NCI-H2227 treated with DMSO at 0.1 percent for 48 hours (cell line): ENCODE measurements at places on chromosomes 2 and 18.

DNA sequence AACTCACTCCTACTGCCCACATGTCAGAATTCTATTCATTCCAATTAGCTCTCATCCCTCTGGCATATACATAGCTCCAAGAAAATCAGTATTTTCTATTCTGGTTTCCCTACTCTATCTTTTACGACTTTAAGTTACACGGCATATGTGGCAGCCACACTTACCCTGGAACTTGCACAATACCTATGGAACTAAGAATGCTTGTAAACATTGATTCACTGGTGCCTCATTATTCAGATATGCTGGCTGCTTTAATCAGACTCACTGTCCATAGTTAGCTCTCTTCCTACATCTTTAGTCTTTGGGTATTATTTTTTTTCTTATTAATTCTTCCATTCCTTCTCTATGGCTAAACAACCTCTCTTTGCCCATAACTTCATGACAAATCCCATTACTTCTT lies 1519.9 kb upstream of the ACVR2A start:
- no peak for DNase-seq

DNA sequence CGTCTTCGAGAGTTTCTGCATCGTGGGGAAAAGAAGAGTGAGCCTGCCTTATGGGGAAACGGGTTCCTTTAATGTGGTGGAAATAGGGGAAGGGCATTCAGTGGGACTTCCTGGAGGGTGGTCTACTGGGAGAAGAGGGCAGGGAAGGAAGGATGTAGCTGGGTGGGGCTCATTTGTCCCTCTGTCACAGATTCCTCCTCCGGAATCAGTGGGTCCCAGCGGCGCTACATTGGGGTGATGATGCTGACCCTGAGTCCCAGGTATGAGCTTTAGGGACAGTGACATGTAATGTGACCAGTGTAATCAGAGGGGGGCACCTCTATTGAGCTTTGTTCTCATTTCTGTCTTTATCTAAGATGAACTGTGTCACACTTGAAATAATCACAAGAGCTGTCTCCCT lies 1.9 kb downstream of the HTRA2 start:
- DNase-seq: no peak

DNA sequence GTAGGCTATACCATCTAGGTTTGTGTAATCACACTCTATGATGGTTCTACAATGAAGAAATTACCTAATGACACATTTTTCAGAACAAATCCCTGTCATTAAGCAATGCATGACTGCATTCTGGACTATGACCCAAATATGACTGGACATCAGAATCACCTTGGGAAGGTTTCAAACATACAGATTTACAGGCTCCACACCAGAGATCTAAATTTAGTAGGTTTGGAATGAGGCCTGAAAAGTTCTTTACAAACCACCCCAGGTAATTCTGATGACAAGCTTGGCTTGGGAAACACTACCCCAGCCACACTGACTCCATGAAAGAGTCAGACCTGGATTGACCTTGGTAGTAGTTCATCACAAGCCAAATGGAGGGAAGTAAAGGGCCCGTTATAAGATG lies 52.2 kb upstream of the NFE2L2 start:
- no peak for DNase-seq

- DNase-seq: no peak
Observed at GRCh38 chr2:181846399-181847197, 44.9 kb upstream of the ITPRID2 start.

DNA sequence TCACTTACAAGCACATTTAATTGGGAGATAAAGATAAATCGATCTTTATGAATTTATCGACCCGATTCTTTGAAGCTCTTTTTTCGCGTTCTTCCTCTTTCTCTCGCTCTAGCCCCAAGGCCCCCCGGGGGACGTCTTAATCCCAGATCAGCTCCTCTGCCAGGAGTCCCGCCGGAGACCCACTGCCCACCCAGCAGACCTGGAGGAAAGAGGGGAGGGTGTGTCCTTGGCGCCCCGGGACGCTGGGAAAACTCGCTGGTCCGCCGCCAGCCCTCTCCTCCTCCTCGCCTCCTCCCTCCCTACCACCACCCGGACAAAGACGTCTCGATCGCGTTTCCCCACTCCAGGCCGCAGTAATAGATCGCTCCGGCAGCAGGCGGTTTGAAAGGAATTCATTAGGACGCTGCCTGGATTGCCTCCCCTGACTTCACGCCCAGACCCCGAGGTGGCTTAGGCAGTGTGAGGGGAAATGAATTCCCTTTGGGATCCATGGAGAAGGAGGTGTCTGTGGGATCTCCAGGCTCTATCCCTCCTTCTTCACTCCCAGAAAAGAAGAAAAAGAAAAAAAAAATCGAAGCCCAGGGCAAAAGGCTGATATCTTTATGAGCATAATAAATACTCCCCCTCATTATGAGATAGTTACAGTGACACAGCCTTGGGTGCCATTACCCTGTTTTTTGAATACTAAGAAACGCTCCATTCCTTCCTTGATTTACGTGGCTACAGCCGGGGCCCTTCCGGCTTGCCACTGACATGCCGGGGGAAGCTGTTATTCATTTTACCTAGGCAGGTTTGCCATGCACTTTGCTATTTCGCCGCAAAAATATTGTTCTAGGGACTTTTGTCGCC lies 1.8 kb upstream of the GBX2 start:
- no peak for DNase-seq

DNA sequence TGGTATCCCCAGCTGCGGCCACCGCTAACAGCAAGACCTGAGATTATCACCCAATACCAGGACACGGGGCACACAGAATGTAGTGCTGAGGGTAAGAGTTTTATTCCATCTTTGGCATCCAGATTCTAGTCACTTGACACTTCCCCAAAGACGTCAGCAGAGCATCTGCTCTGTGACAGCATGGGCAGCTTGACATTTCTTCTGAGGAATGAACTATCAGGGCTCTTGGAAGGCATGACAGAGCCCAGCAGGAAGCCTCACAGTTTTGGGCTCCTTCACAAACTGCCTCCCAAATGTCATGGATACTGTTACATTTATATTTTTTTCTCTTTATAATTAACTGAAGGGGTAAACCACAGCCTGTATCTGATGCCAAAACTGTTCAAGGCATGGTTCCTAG lies 1010.7 kb downstream of the TDRD15 start:
- no peak for DNase-seq

- DNase-seq: no peak
Observed at GRCh38 chr2:103804013-103804412, 1042.2 kb downstream of the TMEM182 start.

DNA sequence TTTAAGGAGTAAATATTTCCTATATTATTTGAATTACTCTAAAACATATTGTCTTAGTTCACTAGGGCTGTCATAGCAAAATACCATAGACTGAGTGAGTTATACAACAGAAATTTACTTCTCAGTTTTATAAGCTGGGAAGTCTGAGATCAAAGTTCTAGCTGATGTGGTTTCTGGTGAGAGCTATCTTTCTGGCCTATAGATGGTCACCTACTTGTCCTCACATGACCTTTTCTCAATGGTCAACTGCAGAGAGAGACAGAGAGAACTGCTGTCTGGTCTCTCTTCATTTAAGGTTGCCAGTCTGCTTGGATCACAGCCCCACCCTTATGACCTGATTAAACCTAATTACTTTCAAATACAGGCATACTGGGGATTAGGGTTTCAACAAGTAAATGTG lies 490.9 kb downstream of the FBXO15 start:
- no peak for DNase-seq

GRCh38 chr2:118971245-118972122 lies 29.5 kb downstream of the MARCO start:
- DNase-seq: no peak

GRCh38 chr2:75564026-75564688 lies 3.4 kb upstream of the EVA1A start:
- DNase-seq: no peak

- no peak for DNase-seq
Observed at GRCh38 chr18:46051731-46052461, 20.2 kb downstream of the PSTPIP2 start.

DNA sequence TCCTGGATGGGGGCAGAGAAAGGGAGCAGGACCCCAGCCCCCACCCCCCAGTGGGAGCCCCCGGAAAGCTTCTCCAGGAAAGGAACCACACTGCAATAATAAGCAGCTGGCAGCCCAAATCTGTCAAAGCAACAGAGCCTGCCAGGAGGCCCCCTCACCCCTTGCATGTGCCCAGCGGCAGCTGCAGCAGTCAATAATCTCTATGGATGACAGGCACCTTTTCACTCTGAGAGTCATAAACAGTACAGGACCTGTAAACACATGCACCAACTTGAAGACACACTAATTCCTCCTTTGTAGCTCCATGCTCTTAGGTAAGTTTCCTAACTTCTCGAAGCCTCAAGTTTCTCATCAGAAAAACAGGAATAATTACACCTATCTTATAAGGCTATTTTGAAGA lies 26.2 kb upstream of the KDM3A start:
- DNase-seq: no peak

DNA sequence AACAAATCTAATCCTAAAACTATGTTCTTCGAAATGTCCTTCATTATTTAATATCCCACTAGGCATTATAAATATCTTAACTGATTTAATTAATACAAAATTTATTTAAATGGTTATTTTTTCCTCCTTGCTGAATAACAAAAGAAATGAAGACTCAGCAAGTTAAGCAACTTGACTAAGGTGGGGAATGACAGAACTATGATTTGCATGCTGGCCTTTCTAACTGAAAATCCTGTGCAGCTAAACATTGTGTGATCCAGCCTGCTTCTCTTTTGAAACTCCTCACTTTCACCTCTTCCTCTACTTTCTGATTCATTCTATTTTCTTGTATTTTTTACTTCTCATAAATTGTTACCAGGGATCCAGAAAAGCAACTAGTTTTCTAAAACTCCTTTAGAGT lies 132.0 kb downstream of the CALCRL start:
- DNase-seq: no peak

GRCh38 chr2:240398661-240399267 lies 36.7 kb upstream of the GPC1 start:
- DNase-seq: no peak

DNA sequence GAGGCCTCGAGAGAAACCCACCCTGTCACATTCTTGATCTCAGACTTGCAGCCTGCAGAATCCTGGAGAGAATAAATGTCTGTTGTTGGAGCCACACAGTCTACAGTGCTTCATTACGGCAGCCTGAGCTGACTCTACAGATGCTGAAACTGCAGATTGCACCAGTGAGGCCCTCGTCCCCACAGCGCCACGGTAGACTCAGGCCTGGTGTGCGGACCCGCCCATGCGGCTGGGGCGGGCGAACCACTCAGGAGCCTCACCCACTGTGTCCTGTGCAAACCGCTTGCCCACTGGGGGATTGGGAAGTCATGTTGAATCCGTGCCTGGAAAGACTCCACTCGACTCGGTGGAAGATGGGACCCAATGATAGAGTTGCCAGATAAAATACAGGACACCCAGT lies 125.2 kb upstream of the COPS8 start:
- DNase-seq: no peak

GRCh38 chr18:5414546-5414945 lies 119.0 kb upstream of the ZBTB14 start:
- no peak for DNase-seq
